ENCODE measurements at places on chromosomes 2 and 18. TPM values are rescaled to one million over a fixed set of nuclear protein-coding genes. Genes with fewer than 3 reads are reported as not detected.

The LIMS2 gene
- 6.2 TPM for total RNA-seq

The FSIP2 gene
- not detected for total RNA-seq

The ITGA6 gene
- total RNA-seq = 121 TPM

The CNDP1 gene
- not detected for total RNA-seq

The GRP gene
- total RNA-seq = not detected
